ENCODE measurements at places on chromosomes 2 and 18. TPM values are rescaled to one million over a fixed set of nuclear protein-coding genes. Genes with fewer than 3 reads are reported as not detected.

DNA sequence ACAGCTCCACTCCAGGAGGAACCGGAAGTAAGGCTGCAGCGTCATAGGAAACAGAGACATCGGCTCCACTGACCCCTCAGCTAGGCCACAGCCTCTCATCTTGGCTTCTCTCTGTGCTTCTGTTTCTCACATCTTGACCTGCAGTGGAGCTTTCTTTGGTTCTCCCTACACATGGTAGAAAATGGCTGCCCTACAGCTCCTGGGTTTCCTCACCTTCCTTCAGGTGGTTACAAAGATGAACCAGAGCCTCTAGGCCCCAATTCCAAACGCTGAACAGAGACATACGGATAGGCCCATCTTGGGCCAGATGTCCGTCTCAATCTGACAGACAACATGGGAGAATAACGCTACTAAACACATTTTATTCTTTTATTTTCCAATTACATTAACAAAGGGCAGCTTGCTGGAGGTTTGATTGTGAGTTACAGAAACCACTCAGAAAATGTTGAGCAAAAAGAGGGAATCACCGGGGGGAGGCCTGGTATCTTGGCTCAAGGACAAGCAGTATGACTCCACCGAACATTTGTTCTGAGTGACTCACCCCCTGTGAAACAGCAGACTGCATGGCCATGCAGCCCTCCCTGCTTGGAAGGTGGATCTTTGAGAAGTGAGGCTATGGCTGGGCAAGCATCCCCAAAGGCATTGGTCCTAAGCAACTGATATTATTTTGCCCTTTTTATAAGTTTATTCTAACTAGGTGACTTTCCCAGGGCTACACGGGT is 303.5 kb downstream of the CDCA7 start:
- peak; percentile 94 for DNase-seq

GRCh38 chr2:146461068-146461467 is 1383.8 kb upstream of the ACVR2A start:
- DNase-seq: no peak

HOXD9 gene
- not detected for polyA plus RNA-seq

LDAH gene
- 21.1 TPM for polyA plus RNA-seq

DNA sequence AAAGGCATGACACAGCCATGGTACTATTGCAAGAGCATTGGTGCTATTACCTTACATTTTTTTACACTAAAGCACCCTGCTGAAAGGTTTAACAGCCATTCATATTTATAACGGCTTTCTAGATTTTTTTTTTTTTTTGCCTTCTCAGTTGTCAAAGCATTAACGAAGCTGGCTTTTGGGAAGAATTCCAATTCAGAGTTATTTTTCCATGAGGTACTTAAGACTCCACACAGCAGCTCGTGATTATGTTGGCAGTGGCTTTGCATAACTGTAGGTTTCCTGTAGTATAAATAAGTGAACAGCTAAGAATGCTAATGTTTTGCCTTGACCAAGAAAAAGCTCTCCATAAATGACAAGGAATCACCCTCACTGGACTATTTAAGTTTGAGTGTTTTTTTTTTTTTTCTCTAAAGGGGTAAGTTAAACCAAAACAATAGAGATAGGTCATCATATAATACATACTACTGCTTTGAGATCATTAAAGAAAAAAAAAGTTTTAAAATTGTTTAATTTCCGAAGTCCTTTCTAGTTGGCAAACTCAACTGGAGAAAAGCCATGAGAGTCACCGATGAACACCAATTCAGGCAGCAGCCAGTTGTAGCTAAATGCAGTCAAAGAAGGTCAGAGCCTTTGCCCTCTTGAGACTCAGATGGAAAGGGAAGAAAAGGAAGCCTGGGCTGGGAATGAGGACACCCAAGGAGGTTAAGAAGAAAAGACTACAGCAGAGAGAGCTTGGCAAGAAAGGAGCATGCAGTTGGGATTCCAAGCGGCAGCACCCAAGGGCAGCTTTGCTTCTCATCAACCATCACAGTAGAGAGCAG is 187.4 kb upstream of the NCKAP5 start:
- peak; percentile 95 for DNase-seq

DNA sequence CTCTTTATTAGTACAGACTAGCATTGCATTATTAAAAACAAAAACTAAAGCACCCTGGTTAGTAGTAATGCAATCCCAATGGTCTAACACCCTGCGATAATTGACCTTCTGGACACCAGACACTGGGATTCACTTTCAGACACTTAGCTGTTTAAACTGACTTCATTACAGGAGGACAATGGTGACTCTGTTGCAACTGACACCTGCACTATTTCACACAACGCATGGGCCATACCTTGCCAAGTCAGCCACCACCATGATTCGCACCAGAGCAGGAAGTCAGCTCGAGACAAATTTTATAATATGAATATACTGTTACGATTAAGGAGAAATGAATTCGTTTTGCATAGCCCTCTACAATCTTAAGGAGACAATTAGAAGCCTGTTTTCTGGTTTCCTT is 150.7 kb downstream of the MEIS1 start:
- no peak for DNase-seq

DNA sequence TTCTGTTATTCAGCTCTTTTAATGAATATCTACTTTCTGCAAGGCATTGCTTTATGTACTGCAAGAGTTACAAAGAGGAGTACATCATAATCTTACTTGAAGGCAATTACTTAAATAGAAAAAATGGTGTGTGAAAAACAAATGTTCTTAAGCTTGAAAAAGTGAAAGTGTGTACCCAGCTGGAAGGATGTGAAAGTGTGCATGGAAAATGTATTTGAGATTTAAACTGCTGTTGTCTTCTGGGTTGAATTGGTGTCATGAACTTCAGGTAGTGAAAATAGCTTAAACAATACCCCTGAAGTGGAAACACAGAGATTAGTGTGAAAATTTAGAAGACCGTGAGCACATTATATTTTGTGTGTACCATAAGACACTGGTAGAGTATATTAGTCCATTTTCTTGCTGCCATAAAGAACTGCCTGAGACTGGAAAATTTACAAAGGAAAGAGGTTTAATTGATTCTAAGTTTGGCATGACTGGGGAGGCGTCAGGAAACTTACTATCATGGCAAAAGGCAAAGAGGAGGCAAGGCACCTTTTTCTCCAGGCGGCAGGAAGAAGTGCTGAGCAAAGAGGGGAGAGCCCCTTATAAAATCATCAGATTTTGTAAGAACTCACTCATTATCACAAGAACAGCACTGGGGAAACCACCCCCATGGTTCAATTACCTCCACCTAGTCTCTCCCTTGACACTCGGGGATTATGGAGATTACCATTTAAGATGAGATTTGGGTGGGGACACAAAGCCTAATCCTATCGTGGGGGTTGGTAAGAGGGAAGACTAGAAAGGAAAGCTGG is 38.8 kb downstream of the SCN2A start:
- no peak for DNase-seq

DNA sequence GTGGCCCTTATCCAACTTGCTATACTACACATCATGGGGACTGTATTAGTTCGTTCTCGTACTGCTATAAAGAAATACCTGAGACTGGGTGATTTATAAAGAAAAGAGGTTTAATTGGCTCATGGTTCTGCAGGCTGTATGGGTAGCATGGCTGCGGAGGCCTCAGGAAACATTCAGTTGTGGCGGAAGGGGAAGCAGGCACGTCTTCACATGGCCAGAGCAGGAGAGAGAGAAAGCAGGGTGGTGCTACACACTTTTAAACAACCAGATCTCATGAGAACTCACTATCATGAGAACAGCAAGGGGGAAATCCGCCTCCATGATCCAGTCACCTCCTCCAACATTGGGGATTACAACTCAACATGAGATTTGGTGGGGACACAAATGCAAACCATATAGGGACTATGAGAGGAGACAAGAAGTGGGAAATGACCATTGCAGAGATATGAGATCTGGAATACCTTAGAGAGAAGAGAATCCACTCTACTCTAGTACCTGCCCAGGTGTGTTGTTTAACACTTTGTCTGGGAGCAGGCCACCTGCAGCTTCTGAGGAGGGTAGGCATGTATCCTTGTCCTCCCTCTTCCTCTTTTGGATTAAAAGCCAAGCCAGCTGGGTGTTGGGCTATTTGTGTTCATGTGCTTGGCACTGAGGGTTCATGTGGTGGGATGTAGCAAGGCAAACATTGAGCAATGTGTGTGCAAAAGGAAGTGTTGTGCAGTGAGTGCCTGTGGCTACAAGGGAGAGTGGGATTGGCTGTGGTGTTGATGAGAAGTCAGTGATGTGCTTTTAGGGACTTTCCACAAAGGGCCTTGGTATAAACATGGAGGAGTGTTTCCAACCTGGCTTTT is 22.8 kb downstream of the TTLL4 start:
- DNase-seq: no peak

GRCh38 chr18:48018851-48019250 is 88.4 kb upstream of the SMAD2 start:
- no peak for DNase-seq

GKN2 gene
- polyA plus RNA-seq: not detected

DNA sequence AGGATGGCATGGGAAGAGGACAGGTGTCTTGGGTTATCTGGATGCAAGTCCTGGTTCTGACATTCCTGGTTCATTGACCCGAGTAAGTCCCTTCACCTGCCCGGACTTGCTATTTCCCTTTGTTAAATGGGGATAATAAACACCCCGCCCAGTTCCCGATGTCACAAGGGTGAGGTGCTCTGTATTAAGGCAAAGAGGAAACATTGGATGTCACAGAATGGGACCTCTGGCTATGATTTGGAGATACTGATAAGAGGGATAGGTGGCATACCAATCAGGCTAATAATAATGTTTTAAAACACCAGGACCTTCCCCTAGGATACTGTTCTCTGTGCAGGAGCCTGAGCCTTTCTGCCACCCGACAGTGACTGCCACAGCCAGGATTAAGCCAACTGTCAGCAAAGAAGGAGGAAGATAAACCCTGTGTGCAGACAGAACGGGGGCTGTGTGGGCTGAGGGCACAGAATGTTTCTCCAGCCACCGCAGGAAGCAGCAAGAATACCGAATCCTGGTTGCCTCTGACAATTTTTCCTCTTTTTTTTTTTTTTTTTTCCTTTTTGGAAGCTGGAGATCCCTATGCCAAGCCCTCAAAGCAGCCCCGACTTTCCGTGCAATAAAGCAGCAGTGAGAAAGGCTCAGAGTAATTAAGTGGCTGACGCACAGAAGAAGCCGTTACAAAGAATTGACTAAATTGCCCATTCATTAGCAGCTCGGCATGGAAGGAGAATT is 336.6 kb downstream of the SMAD2 start:
- DNase-seq: no peak

STAT4 gene
- polyA plus RNA-seq: 0.87 TPM

All from cardiac muscle cell (in vitro differentiated cells and primary cell).